ENCODE measurements at places on chromosomes 1 and 21.

- DNase-seq = no peak
Measured at GRCh38 chr1:18057623-18058022, 50.0 kb upstream of the IGSF21 start.

GRCh38 chr1:28682840-28683239 lies 14.3 kb downstream of the GMEB1 start:
- DNase-seq = no peak

GRCh38 chr1:101207891-101208290 lies 28.9 kb upstream of the S1PR1 start:
- no peak for DNase-seq

DNA sequence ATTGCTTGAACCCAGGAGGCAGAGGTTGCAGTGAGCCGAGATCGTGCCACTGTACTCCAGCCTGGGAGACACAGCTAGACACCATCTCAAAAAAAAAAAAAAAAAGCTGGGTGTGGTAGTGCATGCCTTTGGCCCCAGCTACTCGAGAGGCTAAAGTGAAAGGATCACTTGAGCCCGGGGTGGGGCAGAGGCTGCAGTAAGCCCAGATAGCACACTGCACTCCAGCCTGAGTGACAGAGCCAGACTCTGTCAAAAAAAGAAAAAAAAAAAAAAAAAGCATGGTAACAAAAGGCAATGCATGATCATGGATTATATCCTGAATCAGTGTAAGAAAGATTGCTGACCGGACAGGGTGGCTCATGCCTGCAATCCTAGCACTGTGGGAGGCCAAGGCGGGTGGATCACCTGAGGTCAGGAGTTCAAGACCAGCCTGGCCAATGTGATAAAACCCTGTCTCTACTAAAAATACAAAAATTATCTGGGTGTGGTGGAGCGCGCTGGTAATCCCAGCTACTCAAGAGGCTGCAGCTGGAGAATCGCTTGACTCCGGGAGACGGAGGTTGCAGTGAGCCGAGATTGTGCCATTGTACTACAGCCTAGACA lies 76.3 kb downstream of the RUSC1 start:
- DNase-seq = no peak

DNA sequence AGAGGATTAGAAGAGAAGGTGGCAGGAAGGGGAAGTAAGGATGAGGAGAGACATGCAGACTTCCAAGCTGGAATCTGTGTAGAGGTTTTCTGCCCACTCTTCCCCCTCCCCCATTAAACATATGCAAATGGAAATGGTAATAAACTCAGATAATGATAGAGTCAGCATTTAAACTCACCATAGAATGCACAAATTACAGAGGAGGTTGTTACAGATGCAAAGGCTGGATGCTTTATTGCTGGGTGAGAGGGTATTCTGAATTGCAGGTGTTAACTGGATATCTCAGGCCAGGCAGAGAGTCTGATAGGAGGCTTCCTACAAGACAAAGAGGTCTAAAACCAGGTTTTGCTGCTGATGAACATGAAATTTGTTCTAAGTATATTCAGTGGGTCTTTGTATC lies 372.5 kb downstream of the SEC16B start:
- no peak for DNase-seq

- no peak for DNase-seq
Measured at GRCh38 chr1:153364156-153364555, 6.5 kb downstream of the S100A9 start.

- no peak for DNase-seq
Measured at GRCh38 chr1:41765152-41765551, 153.6 kb downstream of the HIVEP3 start.

GRCh38 chr1:28928314-28928941 lies 14.1 kb downstream of the EPB41 start:
- DNase-seq = no peak

- DNase-seq = no peak
Measured at GRCh38 chr1:98267423-98267822, 346.6 kb upstream of the DPYD start.

DNA sequence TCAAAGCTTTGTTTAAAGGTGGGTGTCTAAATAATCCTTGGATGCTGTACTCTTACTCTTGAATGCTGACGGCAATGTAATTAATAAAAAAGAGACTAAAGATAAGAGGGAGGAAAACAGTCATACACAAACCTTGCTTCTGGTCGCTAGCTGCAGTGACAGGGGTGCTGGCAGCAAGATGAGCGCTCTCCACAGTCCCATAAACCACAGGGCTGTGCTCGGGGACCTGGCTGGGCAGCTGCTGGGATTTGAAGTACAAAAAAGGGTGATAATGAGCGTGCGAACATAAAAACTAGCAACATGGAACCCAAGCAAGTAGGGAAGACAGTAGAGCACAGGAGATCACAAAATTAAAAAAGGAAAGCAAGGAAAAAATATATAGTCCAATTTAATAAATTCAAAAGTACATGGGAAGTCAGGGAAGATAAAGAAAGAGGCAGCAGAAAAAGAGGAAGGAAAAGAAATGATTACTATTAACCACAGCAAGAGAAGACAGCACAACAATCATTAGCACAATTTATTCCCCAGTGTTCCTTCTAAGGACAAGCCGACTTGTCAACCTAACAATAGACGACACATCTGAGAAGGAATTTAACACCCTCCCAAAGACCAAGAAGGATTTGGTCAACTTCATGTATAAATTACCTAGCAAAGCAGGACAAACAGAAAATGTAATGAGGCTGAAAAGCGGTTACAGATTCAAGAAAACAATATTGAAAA lies 162.9 kb upstream of the HP1BP3 start:
- DNase-seq = no peak

DNA sequence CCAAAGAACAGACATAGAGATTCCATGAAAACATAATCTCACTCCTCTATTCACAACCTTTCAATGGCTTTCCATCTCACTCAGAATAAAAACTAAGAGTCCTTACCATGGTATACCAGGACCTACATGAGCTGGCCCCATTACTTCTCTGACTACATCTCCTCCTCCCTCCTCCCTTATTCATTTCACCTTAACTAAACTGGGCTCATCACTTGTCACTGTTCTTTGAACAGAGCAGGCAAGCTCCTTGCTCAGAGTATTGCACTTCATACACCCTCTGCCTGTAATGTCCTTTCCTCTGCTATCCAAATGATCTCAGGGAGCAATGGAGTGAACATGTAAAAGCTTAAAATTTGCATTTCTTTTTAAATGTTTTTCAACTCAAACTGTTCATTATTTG lies 142.0 kb downstream of the MRPL39 start:
- DNase-seq = no peak

- DNase-seq = no peak
Measured at GRCh38 chr1:197942042-197942441, 24.9 kb downstream of the LHX9 start.

GRCh38 chr1:21670059-21670881 lies 1.1 kb upstream of the RAP1GAP start:
- DNase-seq = no peak

GRCh38 chr1:218507355-218508002 lies 162.3 kb downstream of the TGFB2 start:
- DNase-seq = no peak

DNA sequence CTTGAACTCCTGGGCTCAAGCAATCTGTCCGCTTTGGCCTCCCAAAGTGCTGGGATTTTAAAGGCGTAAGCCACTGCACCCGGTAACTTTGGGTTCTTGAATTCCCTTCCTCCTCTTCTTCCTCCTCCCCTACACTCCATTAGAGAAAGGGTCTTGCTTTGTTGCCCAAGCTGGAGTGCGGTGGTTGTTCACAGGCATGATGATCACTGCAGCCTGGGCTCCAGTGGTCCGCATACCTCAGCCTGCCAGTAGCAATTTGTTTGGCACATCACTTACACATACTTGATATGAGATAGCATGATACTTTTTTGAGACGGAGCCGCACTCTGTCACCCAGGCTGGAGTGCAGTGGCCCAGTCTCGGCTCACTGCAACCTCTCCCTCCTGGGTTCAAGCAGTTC lies 2.2 kb downstream of the DEGS1 start:
- no peak for DNase-seq

- DNase-seq = no peak
Measured at GRCh38 chr1:169196581-169196980, 90.1 kb downstream of the ATP1B1 start.

DNA sequence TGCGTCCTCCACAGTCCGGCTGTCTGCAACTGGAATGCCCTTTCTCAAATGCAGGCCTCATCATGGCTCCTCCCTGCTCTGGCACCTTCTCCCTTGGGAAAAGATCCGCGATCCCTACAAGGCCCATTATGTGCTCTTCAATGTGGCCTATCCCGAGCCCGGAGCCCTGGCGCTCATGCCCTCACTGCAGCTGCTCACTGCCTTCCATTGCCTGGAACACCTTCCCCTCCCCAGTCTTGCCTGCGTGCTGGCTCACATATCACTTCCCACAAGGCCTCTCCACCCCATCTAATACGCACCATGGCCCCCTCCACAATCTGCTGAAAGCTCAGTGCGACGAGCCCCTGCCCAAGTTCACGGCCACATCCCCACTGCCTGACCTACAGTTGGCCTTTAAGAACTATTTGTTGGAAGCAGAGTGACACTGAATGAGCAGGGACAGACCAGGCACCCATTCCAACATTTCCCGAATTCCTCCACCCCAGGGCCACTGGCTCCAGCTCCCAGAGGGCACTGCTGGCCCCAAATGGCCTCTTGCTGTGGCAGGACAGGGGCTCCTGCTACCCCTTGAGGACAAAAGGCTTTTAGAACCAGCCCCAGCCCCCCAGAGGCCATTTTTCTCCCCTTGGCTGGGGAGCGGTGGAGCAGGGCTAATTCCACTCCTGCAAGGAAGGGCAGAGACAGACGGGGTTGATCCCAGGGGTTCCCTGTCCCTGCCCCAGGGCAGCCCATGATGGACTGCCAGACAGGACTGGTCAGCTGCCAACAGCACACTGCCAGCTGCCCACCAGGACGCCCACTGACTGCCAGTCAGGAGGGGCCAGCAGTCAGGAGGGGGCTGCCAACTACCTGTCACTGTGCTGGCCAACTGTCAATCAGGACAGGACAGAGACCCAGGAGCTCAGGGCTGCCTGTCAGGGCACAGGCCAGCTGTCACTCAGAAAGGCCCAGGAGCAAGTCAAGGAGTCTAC lies 64.8 kb downstream of the DHRS3 start:
- DNase-seq = no peak

DNA sequence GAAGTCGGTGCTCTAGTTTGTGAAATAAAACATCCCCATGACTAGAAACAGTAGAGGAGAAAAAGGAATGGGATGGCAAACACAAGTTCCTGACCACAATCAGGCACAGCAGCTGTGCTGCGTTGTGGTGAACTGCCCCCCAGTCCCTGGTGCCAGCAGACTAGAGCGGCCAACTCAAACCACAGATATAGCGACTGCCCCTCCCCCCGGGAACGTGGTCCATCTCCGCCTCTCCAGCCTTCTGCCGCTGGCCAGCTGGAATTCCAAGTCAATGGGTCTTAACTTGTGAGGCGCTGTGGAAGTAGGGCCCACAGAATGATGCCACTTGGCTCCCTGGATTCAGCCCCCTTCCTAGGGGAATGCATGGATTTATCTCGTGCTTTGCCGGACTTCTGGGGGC lies 41.6 kb upstream of the ZNF678 start:
- no peak for DNase-seq

- no peak for DNase-seq
Measured at GRCh38 chr1:42340901-42341300, 5.9 kb upstream of the FOXJ3 start.

DNA sequence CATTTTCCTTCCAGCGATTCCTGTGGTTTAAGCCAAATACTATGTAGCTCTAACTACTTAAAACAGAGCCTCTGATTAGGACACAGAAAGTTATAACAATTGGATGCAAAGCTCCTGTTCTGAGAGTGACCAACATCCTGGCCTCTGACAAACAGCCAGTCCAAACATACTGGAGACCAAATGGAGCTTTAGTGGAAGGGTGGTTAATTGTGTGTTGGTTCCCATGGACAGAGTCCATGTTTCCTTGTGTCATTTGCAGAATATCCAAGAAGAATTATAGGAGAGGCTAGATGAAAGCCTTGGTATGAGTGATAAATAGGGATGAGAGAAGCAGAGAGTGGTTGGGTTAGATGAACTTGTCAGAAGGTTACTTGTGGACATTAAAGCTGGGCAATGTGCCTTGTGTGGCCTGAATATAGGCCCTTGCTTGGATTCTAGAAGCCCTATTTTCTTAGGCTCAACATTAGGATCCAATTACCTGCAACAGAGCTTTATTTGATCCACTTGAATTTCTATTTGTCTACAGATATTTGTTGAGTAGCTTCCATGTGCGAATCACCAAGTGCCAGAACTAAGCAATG lies 180.5 kb upstream of the GORAB start:
- DNase-seq = no peak

- no peak for DNase-seq
Measured at GRCh38 chr1:155305881-155306391, 2.7 kb upstream of the FDPS start.

DNA sequence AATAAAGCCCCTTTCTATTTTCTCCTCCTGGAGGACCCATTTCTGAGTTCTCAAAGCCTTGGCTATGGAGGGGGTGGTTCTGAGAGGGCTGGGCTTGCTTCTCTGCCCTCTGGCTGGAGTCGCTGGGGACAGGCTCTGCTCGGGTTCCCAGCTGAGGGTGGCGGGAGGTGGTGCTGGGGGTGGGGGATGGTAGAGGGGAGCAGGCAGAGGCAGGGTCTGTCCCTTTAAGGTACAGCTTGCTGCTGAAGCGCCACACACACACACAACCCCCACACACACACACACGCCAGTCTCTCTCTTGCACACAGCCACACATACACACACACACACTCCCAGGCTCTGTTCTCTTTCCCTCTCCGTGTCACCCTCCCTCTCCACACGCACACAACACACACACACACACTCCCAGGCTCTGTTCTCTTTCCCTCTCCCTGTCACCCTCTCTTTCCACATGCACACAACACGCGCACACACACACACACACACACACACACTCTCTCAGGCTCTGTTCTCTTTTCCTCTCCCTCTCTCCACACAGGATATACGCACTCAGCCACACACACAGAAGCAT lies 69.8 kb upstream of the SSBP3 start:
- no peak for DNase-seq

GRCh38 chr1:218412171-218412570 lies 67.0 kb downstream of the TGFB2 start:
- DNase-seq = peak; percentile 82

DNA sequence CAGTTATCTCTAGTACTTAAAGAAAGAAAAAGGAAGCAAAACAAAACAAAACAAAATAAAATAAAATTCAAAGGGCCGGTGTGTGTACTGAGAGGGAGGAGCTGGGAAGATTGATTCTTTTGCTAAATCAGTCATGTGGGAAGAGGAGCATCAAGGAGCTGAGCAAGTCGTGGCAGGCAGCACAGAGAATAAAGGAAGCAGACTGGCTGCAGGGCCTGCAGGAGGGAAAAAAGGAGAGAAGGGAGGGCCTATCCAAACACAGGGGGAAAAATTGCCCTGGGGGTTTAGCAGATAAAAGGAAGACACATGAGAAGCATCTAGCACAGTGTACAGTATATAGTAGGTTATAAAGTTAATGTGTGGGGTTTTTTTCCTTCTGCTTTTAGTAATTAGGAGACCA lies 27.6 kb downstream of the AGO4 start:
- no peak for DNase-seq

- no peak for DNase-seq
Measured at GRCh38 chr1:147833231-147833860, 69.2 kb upstream of the GJA8 start.

- no peak for DNase-seq
Measured at GRCh38 chr1:24374891-24375786, 38.4 kb downstream of the STPG1 start.

All from HS-27A (cell line).